Fibroblast of lung (primary cell): ENCODE measurements at places on chromosomes 2 and 18. TPM values are rescaled to one million over a fixed set of nuclear protein-coding genes. Genes with fewer than 3 reads are reported as not detected.

- no peaks in the 10 kb centered on the region for H3K36me3 ChIP-seq
- no peak overlapping the region for H3K27ac ChIP-seq
- H3K4me3 ChIP-seq = no peak overlapping the region
- H3K27me3 ChIP-seq = no peaks in the 10 kb centered on the region
- no peak for DNase-seq
Measured at GRCh38 chr2:60317034-60317386, 236.4 kb downstream of the BCL11A start.

Gene PAX3
- total RNA-seq = not detected in 2 replicates

GRCh38 chr2:136766073-136766404 lies 694 bp downstream of the THSD7B start:
- H3K4me1 ChIP-seq = no peaks in the 10 kb centered on the region
- no peaks in the 10 kb centered on the region for H3K36me3 ChIP-seq
- no peak overlapping the region for H3K4me3 ChIP-seq
- H3K27ac ChIP-seq = no peak overlapping the region
- DNase-seq = no peak

DNA sequence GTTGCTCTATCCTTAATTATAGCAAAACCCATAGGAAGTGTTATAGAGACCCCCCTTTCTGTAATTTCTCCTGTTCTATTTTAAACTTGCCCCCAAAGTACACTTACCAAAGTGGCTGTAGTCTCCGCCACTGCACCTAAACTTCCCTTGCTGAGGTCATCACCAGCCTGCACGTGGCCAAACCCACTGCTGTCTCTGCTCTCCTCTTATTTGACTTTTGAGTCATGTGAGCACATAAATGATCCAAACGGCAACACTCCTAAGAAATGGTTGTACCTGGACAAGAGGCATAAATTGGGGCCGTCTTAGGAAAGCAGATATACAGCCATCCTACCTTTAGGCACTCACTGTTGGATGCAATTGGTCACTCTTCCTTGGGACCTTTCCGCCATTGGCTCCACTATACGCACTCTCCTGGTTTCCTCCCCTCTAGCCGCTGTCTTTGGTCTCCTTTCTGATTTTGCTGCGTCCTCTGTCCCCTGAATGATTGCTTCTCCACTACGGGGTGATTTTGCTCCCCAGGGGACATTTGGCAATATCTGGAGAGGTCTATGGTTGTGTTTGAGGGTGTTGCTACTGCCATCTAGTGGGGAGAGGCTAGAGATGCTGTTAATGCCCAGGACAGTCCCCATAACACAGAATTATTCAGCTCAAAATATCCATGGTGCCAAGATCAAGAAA lies 19.2 kb upstream of the IL36G start:
- no peaks in the 10 kb centered on the region for H3K36me3 ChIP-seq
- H3K4me3 ChIP-seq = no peak overlapping the region
- peak; percentile 32 for DNase-seq
- H3K27me3 ChIP-seq = peaks cover 13% of the 10 kb centered on the region
- H3K27ac ChIP-seq = no peak overlapping the region

Gene CNDP1
- total RNA-seq = not detected in 2 replicates

- no peaks in the 10 kb centered on the region for H3K27me3 ChIP-seq
- peak overlapping the region; percentile 61 for H3K27ac ChIP-seq
- no peak overlapping the region for H3K4me3 ChIP-seq
- H3K4me1 ChIP-seq = peaks cover 5% of the 10 kb centered on the region
Measured at GRCh38 chr2:150513647-150514046, 26.2 kb upstream of the RND3 start.

DNA sequence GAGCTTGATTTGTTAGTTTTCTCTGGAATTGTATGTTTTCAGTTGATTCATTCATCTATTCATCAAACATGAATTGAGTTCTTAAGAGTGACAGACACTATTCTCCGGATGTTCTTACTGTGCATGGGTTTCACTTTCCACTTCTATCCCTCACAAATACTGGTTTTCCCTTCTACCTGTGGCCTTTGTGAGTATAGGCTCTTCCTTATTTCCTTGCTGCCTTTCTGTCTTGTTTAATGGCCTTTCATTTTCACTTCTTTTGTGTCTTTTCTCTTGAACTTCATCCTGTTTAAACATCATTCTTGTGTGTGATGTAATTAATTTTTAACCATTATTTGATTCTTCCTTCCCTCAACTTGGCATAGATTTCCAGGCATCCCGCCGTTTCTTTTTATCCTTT lies 90.7 kb downstream of the CRIM1 start:
- H3K36me3 ChIP-seq = peaks cover 27% of the 10 kb centered on the region
- peak overlapping the region; percentile 14 for H3K27ac ChIP-seq
- H3K4me3 ChIP-seq = no peak overlapping the region
- H3K27me3 ChIP-seq = no peaks in the 10 kb centered on the region
- no peak for DNase-seq

Gene LRATD1
- 0.51 and 0.99 TPM in 2 replicates for total RNA-seq

Gene FKBP1B
- total RNA-seq = 4.9 and 12.1 TPM in 2 replicates

Gene ERFE
- total RNA-seq = 1.3 and 1.5 TPM in 2 replicates

DNA sequence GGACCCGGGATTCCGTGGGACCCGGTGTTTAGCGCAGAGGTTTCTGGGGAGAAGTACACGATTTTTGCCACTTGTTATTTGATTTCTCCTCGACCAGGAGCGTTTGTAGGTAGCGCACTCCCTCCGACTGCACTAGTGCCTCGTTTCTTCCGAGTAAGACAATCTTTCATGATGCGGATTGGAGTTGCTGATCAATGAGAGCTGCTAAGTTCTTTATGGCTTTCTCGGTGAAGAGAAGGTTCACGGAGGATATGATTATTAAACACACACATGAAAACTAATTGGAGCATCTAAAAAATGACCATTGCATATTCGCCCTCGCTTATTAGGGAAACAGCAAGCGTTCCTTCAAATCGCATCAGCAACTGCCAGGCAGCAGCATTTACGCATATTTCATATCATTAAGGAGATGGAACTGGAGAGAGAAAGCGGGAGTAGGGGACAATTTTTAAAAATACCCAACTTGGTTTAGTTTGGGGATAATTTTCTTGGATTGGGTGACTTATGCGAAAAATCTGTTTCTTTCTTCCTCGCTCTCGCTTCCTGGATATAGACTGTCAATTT lies 616 bp downstream of the EML6 start:
- DNase-seq = peak; percentile 23
- H3K4me1 ChIP-seq = peaks cover 6% of the 10 kb centered on the region
- H3K27ac ChIP-seq = peak overlapping the region; percentile 59

Gene PLEK
- total RNA-seq = not detected in 2 replicates

Gene MGAT4A
- 0.17 and 0.26 TPM in 2 replicates for total RNA-seq

- H3K4me3 ChIP-seq = no peak overlapping the region
- no peaks in the 10 kb centered on the region for H3K27me3 ChIP-seq
- no peaks in the 10 kb centered on the region for H3K36me3 ChIP-seq
- H3K27ac ChIP-seq = no peak overlapping the region
- no peaks in the 10 kb centered on the region for H3K4me1 ChIP-seq
Measured at GRCh38 chr2:169114056-169114455, 44.7 kb downstream of the DHRS9 start.

GRCh38 chr18:63306819-63307550 lies 12.6 kb downstream of the BCL2 start:
- H3K27me3 ChIP-seq = no peaks in the 10 kb centered on the region
- no peaks in the 10 kb centered on the region for H3K36me3 ChIP-seq
- H3K27ac ChIP-seq = no peak overlapping the region
- H3K4me1 ChIP-seq = no peaks in the 10 kb centered on the region

GRCh38 chr18:3511980-3512379 lies 62.0 kb downstream of the TGIF1 start:
- DNase-seq = peak; percentile 72
- no peak overlapping the region for H3K4me3 ChIP-seq
- H3K27me3 ChIP-seq = no peaks in the 10 kb centered on the region
- no peak overlapping the region for H3K27ac ChIP-seq
- H3K36me3 ChIP-seq = no peaks in the 10 kb centered on the region
- H3K4me1 ChIP-seq = peaks cover 3% of the 10 kb centered on the region

GRCh38 chr18:22538426-22538825 lies 120.7 kb upstream of the CTAGE1 start:
- DNase-seq = no peak
- no peaks in the 10 kb centered on the region for H3K36me3 ChIP-seq
- peaks cover 2% of the 10 kb centered on the region for H3K4me1 ChIP-seq
- H3K27me3 ChIP-seq = no peaks in the 10 kb centered on the region

Gene NAT8
- not detected in 2 replicates for total RNA-seq

Gene ZAP70
- not detected in 2 replicates for total RNA-seq

- DNase-seq = peak; percentile 9
- no peaks in the 10 kb centered on the region for H3K4me1 ChIP-seq
- no peaks in the 10 kb centered on the region for H3K27me3 ChIP-seq
- H3K27ac ChIP-seq = no peak overlapping the region
- H3K4me3 ChIP-seq = no peak overlapping the region
- no peaks in the 10 kb centered on the region for H3K36me3 ChIP-seq
Measured at GRCh38 chr2:155368934-155369333, 670.4 kb downstream of the KCNJ3 start.

DNA sequence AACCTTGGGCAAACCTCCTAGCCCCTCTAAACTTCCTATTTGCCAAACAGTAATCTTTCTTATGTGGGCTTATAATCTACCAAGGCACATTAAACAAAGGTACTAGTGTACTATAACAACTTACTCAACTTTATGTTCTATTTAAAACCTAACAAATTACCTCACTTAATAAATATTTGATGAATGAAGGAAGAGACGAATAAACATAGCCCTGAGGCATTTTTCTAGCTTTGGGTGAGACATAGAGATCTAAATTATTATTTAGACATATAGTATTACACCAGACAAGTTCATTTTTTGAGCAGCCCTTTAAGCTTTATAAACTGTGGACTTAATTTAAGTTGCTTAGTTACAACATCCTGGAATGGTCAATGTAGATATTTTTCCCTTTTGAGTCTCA lies 104.6 kb downstream of the UNC80 start:
- no peaks in the 10 kb centered on the region for H3K27me3 ChIP-seq
- DNase-seq = peak; percentile 9
- H3K4me3 ChIP-seq = no peak overlapping the region
- H3K4me1 ChIP-seq = no peaks in the 10 kb centered on the region

Gene GPR75
- total RNA-seq = 0.77 and 1.8 TPM in 2 replicates

GRCh38 chr2:102664471-102664909 lies 45.1 kb downstream of the SLC9A2 start:
- no peak overlapping the region for H3K4me3 ChIP-seq
- H3K27ac ChIP-seq = no peak overlapping the region
- no peak for DNase-seq
- H3K36me3 ChIP-seq = no peaks in the 10 kb centered on the region
- no peaks in the 10 kb centered on the region for H3K27me3 ChIP-seq

Gene KIF1A
- total RNA-seq = not detected in 2 replicates

DNA sequence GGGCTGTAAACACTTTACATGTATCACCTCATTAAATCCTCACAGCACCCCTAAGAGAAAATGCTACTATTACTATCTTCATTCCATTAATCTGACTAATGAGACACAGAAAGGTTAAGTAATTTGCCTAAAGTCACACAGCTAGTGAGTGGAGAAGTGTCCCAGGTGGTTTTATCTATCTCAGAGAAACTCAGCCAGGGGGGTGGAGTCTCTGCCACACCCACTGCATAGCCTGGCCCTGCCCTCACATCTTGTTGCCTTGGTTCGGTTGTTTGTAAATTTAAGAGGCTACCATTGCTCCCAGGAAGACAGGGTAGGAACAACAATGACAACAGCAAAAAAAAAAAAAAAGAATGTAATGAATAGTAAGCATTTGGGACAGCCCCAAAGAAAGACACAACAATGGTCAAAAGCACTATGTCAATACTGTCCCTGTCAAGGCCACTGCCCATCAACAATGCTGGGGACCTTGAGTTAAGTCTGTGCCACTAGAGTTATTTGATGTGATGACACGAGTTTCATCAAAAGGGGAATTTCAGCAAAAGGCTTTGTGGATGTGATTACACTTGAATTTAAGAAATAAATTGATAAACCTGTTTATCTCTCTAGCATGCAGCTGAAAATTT lies 17.5 kb downstream of the CYRIA start:
- no peaks in the 10 kb centered on the region for H3K36me3 ChIP-seq
- H3K4me1 ChIP-seq = peaks cover 15% of the 10 kb centered on the region
- H3K27ac ChIP-seq = no peak overlapping the region
- H3K4me3 ChIP-seq = no peak overlapping the region

Gene HAAO
- 2.8 and 4.1 TPM in 2 replicates for total RNA-seq

Gene TUBA3E
- total RNA-seq = not detected in 2 replicates

Gene PLCL1
- 0.83 and 1.3 TPM in 2 replicates for total RNA-seq

GRCh38 chr2:241279413-241279812 lies 36.1 kb downstream of the HDLBP start:
- no peak overlapping the region for H3K4me3 ChIP-seq
- no peaks in the 10 kb centered on the region for H3K36me3 ChIP-seq
- no peaks in the 10 kb centered on the region for H3K4me1 ChIP-seq
- no peaks in the 10 kb centered on the region for H3K27me3 ChIP-seq
- no peak for DNase-seq

- H3K36me3 ChIP-seq = no peaks in the 10 kb centered on the region
- DNase-seq = no peak
- no peak overlapping the region for H3K27ac ChIP-seq
- no peaks in the 10 kb centered on the region for H3K4me1 ChIP-seq
- no peak overlapping the region for H3K4me3 ChIP-seq
Measured at GRCh38 chr2:15795426-15795825, 144.9 kb upstream of the MYCN start.

- H3K36me3 ChIP-seq = no peaks in the 10 kb centered on the region
- no peaks in the 10 kb centered on the region for H3K27me3 ChIP-seq
- no peak for DNase-seq
- H3K27ac ChIP-seq = no peak overlapping the region
- H3K4me3 ChIP-seq = no peak overlapping the region
- H3K4me1 ChIP-seq = no peaks in the 10 kb centered on the region
Measured at GRCh38 chr2:127037476-127037875, 69.5 kb downstream of the BIN1 start.

DNA sequence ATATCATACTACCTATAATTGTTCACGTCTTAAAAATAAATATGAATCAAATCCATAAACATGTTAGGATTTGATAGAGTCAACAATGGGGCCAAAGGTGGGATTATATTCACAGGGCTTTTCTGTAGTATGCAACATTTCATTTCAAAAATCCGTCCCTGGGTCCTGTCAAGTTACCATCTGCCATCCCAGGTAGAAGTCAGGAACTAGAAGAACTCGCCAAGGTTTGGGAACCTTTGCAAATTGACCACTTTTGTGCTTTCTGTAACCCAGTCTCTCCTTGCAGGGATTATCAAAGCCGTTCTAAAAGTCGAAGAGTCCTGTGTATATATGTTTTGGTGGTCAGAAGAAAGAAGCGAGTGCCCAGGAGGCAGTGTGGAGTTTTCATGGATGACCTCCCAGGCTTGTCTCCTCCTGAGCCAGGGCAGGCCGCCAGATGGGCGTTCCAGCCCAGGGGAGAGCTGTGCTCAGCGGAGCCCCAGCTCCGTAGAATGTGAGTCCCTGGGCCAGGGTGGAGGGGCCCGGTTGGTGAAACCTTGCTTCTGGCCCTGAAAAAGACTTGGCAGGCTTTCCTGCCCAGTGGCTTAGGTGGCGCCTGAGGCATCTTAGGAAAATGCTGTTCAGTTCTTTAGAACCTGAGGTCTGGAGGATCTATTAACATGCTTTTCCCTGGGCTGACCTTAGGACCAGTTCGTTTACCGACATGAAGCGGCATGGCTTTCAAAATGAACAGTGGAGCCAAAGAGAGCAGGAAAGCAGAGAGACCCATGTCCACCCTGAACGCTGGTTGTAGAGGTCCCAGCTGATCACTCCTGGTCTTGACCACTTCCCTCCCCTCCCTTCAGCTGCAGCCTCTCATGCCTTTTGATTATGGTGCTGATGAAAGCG lies 69.2 kb downstream of the LONRF2 start:
- no peaks in the 10 kb centered on the region for H3K27me3 ChIP-seq
- no peak overlapping the region for H3K27ac ChIP-seq
- no peaks in the 10 kb centered on the region for H3K4me1 ChIP-seq
- no peak overlapping the region for H3K4me3 ChIP-seq
- H3K36me3 ChIP-seq = no peaks in the 10 kb centered on the region
- no peak for DNase-seq

GRCh38 chr2:215772634-215773563 lies 240.5 kb downstream of the MREG start:
- no peak overlapping the region for H3K4me3 ChIP-seq
- DNase-seq = no peak
